Activated CD4-positive, alpha-beta T cell treated with anti-CD3 and anti-CD28 coated beads for 1 hour (primary cell): ENCODE measurements at places on chromosomes 5 and 9.

GRCh38 chr9:111966861-111967291 lies 70.3 kb downstream of the UGCG start:
- DNase-seq = no peak

- no peak for DNase-seq
These were observed 23.1 kb downstream of the SKP1 start for GRCh38 chr5:134153657-134154056.

DNA sequence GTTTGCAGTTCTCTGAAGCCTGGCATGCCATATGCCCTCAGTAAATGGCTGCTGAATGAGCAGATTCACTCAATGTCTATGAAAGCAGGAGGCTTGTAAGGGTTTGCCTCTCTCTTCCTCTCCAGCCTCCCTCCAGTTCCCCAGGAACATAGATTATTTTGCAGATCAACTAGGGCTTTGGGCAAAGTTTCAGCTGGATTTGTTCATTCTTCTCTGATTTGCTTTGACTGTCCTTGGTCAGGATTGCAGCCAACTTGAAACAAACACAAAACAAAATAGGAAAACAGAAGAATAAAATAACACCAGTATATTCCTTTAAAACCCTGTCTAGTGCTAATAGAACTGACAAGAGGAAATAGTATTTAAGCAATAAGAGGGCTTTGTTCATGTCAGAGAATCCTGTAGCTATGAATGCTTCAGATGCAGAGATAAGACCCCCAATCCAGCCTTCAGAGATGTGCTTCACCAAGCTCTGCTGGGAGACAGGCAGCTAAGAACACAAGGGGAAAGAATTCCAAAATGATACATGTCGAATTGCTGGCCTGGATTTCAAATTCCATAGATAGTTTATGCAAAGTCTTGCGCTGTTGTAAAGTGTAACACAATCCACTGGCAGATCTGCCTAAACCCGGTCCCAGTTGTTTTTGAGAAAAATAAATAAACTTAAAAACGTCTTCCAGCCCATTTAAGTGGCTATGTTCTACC lies 174.3 kb downstream of the PAPPA start:
- no peak for DNase-seq

DNA sequence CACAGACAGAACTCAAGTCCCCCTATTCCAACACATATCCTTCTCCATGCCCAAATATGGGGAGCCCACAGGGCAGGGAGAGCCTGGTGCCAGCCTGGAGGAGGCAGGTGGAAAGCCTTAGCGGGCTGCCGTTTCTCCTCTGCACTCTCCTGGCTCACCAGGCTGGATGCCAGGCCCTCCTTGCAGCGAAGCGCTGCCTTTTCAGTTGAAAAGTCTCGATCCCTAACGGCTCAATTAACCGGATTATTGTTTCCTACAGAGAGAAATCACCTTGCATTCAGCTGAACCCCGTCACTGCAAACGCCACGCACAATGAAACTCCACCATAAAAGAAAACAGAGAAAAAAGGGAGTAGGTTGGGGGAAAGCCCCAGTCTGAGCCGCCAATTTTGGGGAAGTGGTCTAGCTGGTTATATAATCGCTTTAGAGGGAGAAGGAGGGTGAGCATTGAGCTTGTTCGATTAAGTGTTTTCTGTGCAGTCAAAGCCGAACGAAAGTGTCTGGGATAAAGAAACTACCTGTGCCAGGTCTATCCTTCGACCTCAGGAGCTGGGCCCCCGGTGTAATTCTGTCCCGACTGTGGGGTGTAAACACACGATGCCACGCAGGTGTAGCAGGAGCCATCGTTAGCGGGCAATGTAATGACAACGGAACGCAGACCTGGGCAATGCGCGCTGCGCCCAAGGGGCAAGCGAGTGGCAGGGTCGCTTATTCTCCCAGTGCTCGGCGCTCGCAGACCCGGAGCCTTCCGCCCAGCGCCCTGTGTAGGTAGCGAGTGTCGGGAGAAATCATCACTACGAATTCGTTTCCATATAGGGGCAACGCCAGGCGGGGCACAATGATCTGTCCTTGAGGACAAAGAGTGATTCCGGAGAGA lies 3.8 kb downstream of the BARHL1 start:
- DNase-seq = no peak

- DNase-seq = no peak
These were observed 24.6 kb downstream of the ANXA6 start for GRCh38 chr5:151132963-151133362.

- DNase-seq = no peak
These were observed 14.1 kb upstream of the TXN start for GRCh38 chr9:110270211-110270995.

- DNase-seq = no peak
These were observed 37.5 kb downstream of the CNOT8 start for GRCh38 chr5:154895606-154896561.

DNA sequence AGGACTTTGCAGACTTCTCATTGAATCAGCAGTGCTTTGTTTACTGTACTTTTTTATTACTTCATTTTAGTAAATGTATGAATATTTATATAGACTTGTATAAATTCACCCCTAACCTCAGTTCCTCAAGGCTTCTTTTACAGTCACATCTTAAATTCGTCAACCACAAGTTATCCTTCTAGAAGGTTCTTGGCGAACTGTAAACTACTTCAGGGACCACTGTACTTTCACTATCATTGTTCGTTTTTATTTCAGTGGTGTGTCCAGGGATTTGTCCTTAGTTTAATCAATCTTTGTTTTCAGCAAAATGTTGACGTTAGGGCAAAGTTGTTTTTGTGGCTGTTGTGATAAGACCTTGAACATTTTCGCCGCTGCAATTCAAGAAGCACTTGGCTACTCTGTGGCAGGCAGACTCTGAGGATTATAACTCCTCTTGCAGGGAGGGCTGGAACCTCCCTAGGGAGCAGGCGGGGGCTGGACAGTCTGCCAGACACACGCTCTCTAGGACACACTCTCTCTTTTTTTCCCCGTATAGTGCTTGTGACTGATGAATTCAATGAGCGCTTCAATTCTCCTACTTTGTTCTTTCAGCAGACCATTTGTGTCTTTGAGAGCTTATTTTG lies 252.8 kb downstream of the FBXL7 start:
- DNase-seq = no peak

- no peak for DNase-seq
These were observed 242.0 kb downstream of the AUH start for GRCh38 chr9:91119679-91120078.

DNA sequence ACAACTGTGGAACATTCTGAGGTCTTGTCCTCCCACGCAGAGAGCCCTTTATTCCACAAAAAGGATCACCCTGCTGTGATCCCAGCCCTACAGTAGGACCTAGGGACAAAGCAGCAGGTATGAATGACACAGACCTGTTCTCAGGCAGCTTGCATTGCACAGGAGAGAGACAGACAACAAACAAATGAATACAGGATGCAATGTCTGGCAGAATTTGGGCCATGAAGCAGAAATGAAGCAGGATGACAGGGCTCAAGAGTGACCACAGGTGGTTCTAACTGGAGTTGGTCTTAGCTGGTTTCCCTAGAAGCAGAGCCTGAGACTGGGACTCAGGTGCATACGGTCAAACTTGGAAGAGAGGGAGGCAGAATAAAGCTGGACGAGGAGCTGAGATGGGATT lies 388.8 kb downstream of the CDK5RAP2 start:
- no peak for DNase-seq

- no peak for DNase-seq
These were observed 154.6 kb upstream of the NR3C1 start for GRCh38 chr5:143558048-143558447.

GRCh38 chr9:16028548-16028947 lies 475.7 kb downstream of the CCDC171 start:
- DNase-seq = no peak

GRCh38 chr5:27778121-27778520 lies 739.7 kb upstream of the CDH9 start:
- no peak for DNase-seq

DNA sequence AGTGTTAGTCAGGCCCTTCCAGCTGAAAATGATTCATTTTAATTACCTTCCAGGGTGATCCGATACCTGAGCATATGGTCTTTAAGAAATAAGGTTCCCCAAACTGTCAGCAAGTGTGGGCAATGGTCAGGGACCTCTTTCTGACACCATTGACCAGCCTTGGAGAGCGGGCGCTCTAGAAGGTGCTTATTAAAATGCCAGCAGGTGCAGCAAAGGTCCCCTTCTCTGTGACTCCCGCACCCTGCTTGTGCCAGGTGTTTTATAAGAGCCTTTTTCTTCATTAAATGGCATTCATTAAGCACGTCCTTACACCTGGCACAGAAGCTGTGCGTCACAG lies 85.3 kb downstream of the MVB12B start:
- no peak for DNase-seq

- no peak for DNase-seq
These were observed 76.1 kb downstream of the MAMDC2 start for GRCh38 chr9:70119786-70120185.

- DNase-seq = no peak
These were observed 46.6 kb downstream of the EXD3 start for GRCh38 chr9:137376386-137376785.

- no peak for DNase-seq
These were observed 181.3 kb upstream of the GNA14 start for GRCh38 chr9:77829420-77829819.

DNA sequence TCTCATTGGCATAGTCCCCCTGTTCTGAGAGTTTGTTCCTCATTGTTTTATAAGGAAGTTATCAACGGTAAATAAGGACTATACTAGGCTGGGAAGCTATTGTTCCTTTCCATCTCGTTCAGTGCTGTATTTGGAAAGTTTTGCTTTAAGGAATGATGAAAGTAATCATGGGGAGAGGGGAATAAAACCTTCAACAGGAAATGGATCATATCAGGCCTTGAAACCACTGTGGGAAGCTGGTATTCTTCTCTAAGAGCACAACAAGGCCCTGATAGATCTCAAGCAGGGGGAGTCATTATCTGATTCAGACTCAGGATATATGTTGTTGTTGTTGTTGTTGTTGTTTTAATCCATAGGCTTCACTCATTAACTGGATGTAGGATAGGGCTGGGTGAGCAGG lies 474.5 kb downstream of the ENC1 start:
- DNase-seq = no peak

DNA sequence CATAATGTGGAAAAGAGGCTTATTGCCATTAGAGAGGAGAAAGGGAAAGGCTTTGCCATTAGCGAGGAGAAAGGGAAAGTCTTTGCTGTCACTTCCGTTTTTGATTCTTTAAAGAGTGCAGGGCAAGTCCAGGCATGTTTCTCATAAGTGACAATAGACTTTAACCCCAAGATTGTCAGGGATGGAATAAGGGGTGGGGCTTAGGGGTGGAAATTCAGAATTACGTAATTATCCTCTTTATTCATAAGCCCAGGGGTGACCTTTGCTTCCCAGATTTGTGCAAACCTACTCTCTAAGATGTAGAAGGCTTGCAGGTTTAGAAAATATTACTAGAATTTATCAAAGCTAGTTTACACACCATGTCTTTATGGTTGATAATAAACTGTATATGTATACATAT lies 2.3 kb upstream of the PLK2 start:
- no peak for DNase-seq

DNA sequence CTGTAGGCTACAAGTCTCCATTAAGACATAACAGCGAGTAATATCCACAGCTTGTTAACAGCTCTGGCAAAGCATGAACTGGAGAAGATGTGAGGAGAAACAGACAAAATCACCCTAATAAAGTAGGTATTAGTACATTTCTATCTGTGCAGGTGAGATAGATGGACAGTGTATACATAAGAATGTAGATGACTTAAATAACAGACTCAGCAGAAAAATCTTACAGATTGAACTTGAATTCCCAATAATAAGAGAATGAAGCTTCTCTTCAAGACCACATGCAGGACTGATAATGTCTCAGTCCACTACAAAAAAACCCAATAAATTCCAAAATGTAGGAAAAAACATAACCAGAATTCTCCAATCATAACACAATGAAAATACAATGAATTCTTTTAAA lies 153.0 kb downstream of the IRX2 start:
- DNase-seq = no peak

DNA sequence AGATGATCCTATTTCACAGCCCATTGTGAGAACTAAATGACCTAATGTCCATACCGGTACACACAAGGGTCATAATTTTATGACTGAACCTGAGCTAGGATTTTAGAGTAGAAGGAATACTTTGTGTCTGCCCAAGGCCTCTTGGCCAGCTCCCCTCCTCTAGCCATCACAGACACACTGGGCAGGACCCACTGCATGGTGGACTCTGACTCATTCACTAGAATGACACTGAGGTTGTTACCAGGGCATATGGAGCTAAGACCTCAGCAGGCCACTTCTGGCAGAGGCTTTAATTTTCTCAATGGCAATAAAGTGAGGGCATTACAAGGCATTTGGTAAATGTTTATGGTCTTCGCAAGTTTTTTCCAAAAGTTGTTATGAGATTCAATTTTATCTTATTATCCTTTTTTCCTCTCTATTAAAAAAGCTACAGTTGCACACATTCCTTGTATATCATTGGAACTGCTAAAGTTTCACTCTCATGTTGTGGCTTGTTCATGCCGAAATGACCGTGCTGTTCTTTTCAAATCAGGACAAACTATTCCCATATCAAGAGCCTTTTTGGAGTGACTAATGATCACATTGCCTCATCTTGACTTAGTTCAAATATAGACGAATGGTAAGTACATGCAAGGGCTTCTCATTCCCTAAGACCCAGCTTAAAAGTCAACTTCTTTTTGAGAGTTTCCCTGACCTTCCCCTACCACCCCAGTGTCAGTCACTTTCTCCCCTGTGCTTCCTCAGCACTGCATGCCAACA lies 595.7 kb downstream of the ACTL7B start:
- no peak for DNase-seq

DNA sequence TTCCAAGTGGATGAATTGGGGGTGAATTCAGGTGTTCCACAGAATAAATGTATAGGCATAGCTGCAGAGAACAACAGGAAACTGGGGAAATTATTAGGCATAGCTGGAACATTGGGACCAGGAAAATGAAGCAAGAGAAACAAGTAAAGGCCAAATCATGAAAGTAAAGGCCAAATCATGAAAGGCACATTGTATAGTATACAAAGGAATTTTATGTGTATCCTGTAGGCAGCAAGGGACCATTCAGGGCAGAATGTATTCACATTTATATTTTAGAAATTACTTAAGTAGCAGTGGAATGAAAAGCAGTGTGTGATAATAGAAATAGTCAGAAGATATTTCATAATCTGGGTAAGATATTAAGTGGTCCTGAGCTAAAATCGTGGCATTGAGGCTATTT lies 127.3 kb upstream of the GRHPR start:
- DNase-seq = no peak

DNA sequence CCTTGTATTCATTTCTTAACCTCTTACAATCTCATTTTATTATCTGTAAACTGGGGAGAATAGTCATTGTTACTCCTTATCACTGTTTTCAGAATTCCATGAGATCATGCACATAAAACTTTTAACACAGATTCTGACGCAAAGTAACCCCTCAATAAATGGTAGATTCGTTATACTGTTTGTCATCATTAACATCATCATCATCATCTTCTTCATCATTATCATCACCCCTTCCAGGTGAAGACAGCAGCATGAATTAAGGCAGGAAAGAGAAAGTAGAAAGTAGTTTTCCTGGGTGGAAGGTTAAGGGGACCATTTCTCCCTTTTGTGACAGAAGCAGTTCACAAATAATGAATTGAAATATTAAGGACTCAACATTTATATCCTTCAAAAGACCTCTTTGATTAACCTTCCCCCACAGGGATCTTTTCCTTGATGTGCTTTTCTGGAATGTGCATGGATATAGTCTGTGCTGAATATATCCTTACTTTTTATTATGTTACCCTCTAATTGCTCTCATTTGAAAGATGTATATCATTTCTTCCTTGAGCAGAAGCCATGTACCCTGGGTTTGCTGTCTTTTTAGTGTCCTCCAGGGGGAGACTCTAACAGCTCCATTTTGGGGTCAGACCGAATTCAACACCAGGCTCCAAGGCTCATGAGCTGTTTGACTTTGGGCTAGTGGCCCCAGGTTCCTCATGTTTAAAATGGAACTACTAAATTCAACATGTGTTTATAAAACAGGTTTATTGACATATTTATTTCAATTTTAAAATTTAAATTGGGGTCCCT lies 1029.9 kb upstream of the WWC1 start:
- no peak for DNase-seq
